T-cell (primary cell): ENCODE measurements at places on chromosomes 3 and 15. TPM values are rescaled to one million over a fixed set of nuclear protein-coding genes. Genes with fewer than 3 reads are reported as not detected.
A peak's percentile ranks its signal among the peaks of the same experiment; 100 is the strongest.

The MRAS gene
- not detected for total RNA-seq

The SI gene
- total RNA-seq = not detected

The DNAH1 gene
- total RNA-seq = 44.2 TPM

The GOLGA8Q gene
- 0.47 TPM for total RNA-seq

The GOLGA8G gene
- not detected for total RNA-seq

The ISL2 gene
- total RNA-seq = 0.44 TPM

The ZNF860 gene
- total RNA-seq = not detected

The PLS1 gene
- 1.6 TPM for total RNA-seq

The GRIP2 gene
- not detected for total RNA-seq

The TLR9 gene
- 1.6 TPM for total RNA-seq

The TATDN2 gene
- total RNA-seq = 81.9 TPM

The DYNLT2B gene
- 3.2 TPM for total RNA-seq

The SORD gene
- total RNA-seq = 4.5 TPM

The CHRFAM7A gene
- total RNA-seq = not detected

The FOXB1 gene
- 0.13 TPM for total RNA-seq

The BCL6 gene
- 18.1 TPM for total RNA-seq

The GOLGA6B gene
- 0.47 TPM for total RNA-seq

The TRIM69 gene
- 25.0 TPM for total RNA-seq

The MKRN3 gene
- 2.0 TPM for total RNA-seq

GRCh38 chr15:77421370-77421700, 647 bp downstream of the HMG20A start:
- DNase-seq = no peak

DNA sequence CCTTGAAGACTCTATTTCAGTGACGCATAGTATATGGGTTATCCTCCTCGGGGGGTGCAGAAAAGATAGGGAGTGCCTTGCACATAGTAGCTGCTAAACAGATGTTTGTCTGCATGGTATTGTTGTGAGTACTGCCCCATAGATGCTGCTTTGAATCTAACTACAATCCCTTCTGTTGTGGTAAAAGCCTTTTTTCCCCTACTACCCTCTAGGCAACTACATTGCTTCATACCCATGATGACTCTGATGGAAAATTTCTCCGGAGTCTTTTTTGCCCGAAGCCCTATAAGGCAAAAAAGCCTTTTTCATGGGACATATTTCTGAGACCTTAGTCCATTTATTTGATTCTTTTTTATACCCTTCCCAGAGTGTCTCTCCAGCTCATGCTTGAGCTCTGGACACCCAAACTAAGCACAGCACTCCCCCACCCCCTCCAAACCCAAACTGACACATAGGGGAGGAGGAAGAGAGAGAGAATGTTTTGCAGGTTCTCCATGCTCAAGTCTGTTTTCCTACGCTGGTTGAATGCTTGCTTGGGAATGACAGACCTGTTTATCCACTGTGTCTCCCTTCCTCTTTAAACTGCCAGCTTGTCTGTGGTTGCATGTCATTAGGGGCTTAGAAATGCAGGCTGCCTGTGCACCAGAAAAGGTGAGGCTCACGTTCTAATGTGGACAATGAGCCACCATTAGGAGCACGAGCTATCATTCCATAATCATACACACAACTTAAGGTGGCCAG, 52.9 kb downstream of the LRTM1 start:
- DNase-seq = no peak

DNA sequence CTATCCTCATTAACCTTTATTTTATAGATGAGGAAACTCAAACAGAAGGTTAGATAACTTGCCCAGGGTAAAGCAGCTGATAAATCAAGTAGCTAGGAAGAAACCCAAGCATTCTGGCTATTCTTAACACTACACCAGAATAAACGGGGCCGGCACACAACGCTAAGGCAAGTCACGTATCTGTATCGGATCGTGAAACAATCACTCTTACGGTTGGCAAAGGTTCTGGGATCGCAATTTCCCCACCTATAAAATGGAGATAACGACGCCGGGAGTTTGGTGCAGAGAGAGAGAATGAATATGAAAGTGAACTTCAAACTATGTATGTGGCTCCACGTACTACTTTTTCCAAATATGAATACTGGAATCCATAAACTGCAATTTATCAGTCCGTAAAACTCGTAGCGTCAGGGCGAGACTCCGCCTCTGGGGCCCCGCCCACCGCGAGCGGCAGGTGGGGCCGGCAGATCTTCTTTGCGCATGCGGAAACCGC, 252 bp upstream of the ARMC8 start:
- DNase-seq = peak; percentile 81

GRCh38 chr3:56771376-56771775, 30.4 kb downstream of the ARHGEF3 start:
- no peak for DNase-seq

DNA sequence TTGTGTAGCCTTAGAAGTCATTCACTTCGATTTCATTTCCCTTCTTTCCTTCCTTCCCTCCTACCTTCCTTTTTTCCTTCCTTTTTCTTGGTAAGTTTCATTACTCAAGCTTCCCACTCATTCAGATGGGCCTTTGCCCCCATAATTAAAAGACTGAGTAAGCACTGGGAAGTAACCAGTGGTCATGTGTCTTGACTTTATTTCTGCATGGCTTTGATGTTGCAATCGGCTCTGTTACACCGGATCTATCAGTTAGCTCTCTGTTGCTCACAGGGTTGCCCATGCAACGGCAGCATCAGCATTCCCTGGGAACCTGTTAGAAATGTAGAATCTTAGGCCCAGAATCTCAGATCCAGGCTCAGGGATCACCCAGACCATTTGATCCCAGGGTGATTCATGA, 25.6 kb upstream of the LARS2 start:
- DNase-seq = no peak

GRCh38 chr3:36777424-36778218, 13.3 kb upstream of the DCLK3 start:
- DNase-seq = no peak

DNA sequence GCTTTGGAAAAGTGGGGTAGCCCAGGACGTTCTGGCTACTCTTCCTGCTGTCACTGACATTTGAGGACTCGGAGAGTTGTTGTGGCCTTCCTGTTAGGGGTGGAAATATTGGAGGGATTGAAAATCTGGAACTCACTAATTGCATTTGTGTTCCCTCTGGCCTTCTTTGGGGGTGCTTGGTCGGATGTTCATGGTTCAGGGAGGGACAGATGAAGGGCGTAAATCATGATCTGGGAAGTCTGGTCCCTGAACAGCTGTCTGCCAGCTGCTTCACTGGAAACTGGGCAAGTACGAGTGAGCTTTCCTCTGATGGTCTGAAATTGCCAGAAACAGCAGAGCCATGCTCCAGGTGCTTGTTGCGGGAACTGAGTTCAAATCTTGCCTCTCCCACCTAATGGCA, 327.8 kb upstream of the C2CD4B start:
- no peak for DNase-seq

DNA sequence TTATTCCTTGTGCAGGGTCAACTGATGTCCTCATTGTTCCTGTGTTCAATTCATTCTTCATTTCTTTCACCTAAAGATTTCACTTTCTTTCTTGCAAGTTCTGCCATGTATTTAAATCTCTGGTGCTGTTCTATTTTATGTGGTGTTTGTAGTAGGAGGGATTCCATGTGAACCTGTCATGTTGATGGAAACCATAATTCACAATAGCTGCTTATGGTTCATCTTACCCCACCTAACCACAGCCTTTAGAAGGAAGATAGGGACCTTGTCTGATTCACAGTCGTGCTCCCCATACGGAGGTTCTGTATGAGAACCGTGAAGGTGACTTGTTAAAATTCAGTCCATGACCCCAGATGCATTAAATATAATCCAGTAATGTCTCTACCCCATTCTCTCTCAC, 21.9 kb downstream of the SLCO2A1 start:
- DNase-seq = no peak

DNA sequence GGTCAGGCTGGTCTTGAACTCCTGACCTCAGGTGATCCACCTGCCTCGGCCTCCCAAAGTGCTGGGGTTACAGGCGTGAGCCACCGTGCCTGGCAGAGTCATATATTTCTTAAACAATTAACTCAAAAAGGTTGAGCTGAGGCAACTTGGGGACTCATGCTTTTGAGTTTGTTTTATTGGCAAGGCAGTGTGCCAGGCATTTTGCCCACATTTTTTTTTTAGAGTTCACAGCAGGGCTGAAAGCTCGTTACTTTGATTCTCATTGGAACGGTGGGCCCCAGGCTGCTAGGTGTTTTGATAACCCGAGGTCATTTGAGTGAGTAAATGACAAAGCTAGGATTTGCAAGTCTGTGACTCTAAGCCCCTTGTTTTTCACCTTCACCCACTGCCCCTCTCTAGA, 76.2 kb downstream of the CCK start:
- DNase-seq = no peak

GRCh38 chr3:12427551-12427950, 56.7 kb upstream of the TSEN2 start:
- no peak for DNase-seq

GRCh38 chr15:60070838-60071493, 66.9 kb downstream of the FOXB1 start:
- no peak for DNase-seq

DNA sequence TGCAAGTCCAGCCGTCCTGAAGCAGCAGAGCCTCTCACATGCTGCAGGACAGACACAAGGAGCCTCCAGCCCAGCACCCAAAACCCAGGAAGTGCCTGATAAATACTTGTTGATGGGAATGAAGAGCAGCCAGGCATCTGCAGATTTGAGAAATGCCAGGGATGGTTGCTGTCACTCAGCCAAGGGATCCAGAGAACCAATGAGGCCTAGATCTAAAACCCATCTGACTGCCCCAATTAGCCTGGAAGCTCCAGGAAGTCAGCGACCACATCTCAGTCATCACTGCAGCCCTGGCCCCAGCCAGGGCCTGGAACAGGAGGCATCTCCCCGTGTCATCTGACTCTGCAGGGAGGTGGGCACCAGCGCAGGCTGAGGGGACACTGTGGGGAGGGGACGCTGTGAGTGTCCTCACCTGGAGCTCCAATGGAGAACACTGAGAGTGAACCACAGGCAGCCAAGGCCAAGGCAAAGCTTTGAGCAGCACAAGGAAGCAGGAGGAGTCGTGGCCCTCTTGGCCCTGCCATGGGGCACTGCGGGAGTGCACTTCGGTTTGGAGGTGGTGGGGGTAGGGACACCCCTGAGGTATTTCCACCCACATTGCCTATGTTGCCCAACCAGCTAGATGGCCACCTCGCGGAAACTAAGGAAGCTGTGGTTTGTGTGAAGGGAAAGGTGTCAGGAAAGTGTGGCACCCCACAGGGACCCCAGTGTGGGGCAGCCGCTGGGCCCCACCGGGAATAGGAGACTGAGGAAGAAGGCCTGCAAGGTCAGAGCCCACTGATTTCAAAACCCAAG, 229.5 kb downstream of the VPS13C start:
- DNase-seq = no peak

DNA sequence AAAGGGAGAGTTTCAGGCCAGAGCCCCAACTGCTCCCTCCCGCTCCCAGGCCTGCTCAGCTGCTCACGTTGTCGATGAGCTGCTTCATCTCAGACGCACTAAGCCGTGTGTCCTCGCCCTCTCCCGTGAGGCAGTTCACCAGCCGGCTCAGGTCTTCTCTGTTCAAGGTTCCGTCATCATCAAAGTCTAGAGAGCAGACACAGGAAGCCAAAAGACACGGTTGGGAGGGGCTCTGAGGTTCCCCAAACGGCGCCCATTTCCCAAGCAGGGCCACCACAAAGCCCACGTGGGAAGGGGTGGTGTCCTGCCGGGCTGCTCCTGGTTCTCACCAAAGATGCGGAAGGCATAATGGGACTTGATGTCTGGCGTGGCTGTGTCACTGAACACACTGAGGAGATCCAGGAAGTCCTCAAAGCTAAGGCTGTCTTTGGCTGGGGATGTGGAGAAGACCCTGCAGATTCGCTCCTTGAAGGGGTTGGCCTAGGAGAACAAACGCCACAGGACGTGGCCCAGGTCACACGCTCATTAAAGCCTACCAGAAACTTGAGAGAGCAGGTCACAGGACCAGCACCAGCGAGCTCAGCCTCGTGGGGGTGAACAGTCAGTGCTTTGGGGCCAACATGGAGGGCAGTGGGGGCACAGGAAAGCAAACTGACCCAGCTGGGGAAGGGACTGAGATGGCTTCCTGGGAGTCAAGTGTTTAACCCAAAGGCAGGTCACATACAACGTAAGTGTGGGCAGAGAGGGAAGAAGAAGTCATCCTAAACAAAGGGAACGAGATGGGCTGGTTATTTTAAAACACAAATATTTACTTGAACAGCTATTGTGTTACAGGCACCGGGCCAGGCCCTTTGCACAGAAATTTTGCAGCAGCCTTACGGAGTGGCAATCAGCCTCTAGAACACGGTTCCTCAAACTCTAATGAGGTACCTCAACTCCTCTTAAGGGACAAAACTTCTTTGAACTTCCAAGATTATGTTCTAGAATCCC, 2.4 kb downstream of the CIB1 start:
- peak; percentile 83 for DNase-seq

GRCh38 chr15:40338921-40339620, 1.7 kb downstream of the CCDC9B start:
- no peak for DNase-seq

DNA sequence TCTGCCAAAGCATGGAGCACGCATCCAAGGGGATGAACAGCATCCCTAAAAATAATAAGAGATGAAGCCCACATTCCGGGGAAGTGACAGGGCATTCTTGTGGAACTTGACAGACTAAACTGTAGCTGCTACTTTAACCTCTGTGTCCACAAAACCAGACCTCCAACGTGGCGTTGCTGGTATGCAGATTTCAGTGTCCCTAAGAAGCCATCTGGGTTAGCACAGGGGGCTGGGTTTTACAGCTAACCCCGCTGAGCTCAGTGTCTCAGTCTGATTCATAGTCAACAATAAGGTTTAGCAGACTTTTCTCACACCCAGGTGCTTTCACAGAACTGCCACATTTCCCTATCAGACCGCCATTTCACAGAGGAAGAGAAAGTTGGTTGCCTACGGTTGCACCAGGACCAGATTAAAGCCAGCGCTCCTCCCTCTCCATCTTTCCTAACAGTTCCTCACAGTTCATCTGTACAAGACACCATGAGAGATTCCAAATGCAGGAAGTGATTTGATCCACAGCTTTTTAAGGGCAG, 61.6 kb upstream of the CTDSPL start:
- DNase-seq = no peak

GRCh38 chr3:1439395-1439794, 346.6 kb downstream of the CNTN6 start:
- no peak for DNase-seq

- no peak for DNase-seq
Observed at GRCh38 chr3:101453961-101454360, 59.1 kb downstream of the SENP7 start.

- no peak for DNase-seq
Observed at GRCh38 chr3:78260388-78260787, 1220.5 kb downstream of the ROBO2 start.

DNA sequence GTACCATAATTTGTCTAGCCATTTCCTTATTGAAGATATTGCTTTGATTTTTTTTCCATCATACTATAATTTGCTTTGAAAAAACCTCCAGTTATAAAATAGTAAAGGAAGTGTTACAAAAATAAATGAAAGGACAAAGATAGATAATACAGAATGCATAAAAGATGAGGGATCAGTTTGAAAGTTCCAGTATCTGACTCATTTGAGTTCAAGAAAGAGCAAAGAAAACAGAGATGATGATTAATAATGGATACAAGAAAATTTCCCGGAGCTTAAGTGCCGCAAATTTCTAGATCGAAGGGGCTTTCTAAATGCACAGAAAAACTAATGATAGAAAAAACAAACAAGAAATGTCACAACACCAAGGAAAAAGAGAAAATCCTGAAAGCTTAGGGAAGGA, 4.3 kb downstream of the WDR48 start:
- no peak for DNase-seq
